ENCODE measurements at places on chromosomes 13 and 19.

GRCh38 chr19:13063461-13064091 is 39.1 kb downstream of the LYL1 start:
- DNase-seq, result no peak

DNA sequence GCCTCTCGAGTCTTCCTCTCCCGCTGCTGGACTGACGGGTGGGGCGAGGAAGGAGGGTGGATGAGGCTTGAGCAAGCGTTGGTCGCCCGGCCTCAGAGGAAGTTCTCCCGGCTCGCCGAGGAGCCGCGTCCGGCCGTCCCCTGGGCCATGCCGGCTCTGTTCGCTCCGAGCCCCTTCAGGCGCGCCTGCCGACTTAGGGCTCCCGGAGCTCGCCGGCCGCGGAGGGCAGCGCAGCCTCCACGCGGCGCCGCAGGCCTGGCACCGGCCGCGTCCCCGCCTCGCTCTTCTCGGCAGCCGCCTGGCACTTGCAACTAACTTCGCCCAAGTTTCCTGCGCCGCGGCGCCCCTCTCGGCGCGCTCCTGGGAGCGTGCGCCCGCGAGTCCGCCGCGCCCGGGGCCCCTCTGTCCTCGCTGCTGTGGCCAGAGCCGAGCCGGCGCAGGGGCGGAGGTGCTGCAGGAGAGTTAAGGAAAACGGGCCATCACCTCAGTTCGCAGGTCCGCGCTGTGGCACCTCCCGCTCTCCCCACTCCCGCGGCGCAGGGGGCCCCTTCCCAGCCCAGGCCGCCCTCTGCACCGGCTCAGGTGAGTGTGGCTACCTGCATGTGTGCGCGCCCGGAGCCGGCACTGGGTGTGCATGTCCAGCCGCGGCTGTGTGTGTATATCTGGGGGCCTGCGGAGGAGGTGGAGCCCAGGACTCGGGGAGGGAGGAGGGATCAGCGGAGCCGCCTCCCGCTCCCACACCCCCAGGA is 641 bp upstream of the SOX21 start:
- no peak for DNase-seq

GRCh38 chr13:55869648-55870047 is 1271.1 kb upstream of the PRR20A start:
- no peak for DNase-seq

- DNase-seq, result no peak
Observed at GRCh38 chr13:99403458-99403971, 96.3 kb upstream of the GPR183 start.

- DNase-seq, result no peak
Observed at GRCh38 chr13:100773923-100774663, 99.5 kb upstream of the TMTC4 start.

GRCh38 chr19:52297601-52298364 is 814 bp downstream of the ZNF480 start:
- DNase-seq, result no peak

DNA sequence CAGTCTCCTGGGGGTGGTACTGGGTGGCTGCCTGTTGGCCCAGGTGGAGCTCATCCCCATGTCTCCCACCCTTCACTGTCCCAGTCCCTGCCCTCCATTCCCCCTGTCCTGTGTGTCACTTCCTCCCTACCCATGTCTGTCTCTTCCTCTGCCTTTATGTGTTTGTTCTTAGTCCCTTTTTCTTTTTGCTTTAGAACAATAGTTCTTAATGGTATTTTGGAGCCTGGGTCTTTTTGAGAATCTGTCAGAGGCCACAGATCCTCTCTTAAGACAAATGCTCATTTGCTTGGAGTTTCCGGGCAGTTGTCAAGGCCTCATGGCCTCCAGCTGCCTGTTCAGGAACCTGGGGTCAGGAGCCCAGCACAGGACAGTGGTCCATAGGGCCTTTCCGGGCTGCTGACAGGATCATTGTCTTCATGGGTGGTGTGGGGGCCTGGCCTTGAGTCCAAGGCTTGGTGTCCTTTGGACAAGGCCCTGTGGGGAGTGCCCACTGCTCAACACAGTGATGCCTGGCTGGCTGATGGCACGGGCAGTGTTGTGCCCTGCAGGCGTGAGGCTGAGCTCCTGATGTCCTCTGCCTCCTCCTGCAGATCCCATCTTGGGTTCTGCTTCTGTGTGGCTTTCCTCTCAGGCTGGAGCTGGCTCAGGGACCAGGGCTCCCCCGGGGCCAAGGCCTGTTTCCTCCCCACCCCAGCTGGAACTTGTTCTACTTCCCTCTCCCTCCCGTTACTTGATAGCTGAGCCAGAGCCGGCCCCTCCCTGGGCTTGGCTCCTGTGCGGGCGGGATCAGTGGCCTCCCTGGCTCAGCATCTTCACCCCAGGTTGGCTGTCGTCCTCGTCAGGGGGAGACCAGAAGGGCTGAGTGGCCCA is 3.5 kb downstream of the EGLN2 start:
- no peak for DNase-seq

GRCh38 chr13:113623491-113624234 is 34.3 kb downstream of the ATP4B start:
- DNase-seq, result no peak

All from HuH-7.5 (cell line).